ENCODE measurements at places on chromosomes 16 and 17. TPM values are rescaled to one million over a fixed set of nuclear protein-coding genes. Genes with fewer than 3 reads are reported as not detected.

- DNase-seq, result peak; percentile 14
Measured at GRCh38 chr16:67240506-67240905, 6.8 kb downstream of the FHOD1 start.

DNA sequence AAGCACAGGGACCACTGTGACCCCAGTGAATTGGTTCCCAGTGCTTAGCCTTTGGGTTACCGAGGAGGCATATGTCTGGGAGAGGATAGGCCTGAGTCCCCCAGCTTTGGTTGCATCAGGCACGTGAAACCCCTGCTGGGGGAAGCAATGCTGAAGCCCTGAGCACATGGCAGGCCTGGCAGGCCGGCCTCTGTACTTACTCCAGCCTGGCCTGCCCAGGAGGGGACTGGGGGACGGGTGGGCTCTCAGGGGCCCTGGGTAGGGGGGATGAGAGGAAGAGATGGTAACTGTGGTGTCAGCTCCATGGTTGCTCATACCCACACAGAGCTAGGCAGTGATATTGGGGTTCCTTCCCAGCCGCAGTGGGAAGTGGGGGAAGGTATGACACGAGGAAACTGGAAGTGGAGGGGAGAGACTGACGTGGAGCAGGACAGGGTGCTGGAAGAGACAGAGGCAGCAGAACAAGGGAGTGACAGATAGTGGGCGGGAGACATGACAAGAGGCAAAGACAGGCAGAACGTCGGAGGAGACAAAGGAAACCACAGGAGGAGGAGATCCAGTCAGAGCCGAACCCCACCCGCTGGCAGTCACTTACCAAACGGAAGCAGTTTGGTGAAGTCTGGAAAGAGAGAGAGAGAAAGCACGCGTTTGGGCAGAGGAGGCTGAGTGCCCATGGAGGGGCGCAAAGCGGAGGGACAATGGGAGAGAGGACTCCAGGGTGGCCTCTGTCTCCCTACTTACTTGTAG, 9.1 kb downstream of the TMEM208 start:
- no peak for DNase-seq

- no peak for DNase-seq
Measured at GRCh38 chr17:8490256-8491023, 54.8 kb downstream of the NDEL1 start.

DNA sequence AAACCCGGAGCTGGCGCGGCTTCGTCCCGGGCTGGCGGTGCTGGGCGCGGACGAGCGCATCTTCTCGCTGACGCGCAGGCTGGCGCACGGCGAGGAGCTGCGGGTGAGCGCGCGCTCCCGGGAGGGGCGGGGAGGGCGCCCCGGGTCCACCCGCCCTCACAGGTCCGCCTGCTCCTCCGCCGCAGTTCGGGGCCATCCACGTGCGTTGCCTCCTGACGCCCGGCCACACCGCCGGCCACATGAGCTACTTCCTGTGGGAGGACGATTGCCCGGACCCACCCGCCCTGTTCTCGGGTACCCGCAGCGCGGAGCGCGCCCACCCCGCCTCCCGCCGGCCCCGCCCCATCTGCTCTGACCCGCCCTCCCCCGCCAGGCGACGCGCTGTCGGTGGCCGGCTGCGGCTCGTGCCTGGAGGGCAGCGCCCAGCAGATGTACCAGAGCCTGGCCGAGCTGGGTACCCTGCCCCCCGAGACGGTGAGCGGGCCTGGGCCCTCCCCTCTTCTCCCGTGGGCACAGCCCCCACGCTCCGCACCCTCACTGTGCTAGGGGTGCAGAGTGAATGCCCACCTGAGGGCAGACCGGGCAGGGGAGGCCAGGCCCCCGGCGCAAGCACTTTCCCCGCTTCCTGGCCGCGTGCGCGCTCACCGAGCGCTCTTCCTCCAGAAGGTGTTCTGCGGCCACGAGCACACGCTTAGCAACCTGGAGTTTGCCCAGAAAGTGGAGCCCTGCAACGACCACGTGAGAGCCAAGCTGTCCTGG, 1.4 kb downstream of the HAGHL start:
- peak; percentile 82 for DNase-seq

- peak; percentile 40 for DNase-seq
Measured at GRCh38 chr17:78974635-78975591, 4.8 kb downstream of the LGALS3BP start.

DNA sequence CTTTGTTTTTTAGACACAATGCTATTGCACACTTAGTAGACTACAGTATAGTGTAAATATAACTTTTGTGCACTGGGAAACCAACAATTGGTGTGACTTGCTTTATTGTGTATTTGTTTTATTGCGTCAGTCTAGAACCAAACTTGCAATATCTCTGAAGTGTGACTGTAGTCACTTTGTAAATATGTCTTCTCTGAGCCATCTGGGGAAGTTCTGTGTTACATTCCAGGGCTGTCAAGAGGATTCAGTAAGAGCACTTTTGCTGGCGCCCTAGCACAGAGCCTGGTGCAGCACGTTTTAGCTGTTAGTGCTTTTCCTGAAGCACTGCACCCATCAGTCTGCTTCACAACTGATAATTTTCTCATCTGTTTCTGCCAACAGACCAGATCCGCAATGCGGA, 73.2 kb downstream of the NT5M start:
- no peak for DNase-seq

DNA sequence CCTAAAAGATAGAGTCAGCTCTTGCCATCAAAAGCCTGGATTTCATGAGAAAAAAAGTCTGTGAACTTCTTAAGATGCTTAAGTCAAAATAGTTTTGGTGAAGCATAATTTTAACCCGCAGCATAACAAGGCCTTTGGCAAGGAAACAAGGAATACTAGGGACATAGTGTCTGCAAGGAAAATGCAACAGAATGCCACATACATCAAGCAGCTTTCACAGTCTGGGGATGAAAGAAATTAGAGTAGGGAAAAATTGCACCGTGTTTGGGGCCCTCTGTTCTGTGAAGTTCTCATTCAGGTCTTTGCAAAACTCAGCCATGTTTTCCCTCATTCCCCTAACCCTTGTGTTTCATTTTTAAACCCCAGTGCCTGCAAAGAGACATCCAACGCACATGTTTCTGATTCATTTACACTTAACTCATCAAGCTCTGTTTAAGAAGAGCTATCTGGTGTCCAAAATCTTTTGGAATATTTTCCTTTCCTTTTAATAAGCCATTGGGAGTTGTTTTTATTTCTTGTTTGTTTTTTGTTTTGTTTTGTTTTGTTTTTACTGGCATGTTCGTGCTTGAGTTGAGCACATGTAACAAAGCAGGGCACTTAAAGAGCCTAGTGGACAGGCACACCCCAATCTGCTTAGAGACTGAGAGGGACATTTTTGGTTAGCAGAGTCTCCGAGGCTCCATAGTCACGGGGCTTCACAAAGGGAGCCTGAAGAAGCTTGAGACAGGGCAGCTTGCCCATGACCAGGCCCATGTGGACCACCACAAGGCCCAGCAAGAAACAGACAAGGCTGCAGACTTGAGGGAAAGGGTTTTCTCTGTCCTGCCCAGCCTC, 116.5 kb downstream of the ANKFN1 start:
- no peak for DNase-seq

GRCh38 chr17:35942588-35943186, 826 bp downstream of the LYZL6 start:
- no peak for DNase-seq

- no peak for DNase-seq
Measured at GRCh38 chr17:69539274-69539673, 124.8 kb downstream of the MAP2K6 start.

- DNase-seq, result no peak
Measured at GRCh38 chr17:73553311-73553710, 90.9 kb downstream of the SDK2 start.

DNA sequence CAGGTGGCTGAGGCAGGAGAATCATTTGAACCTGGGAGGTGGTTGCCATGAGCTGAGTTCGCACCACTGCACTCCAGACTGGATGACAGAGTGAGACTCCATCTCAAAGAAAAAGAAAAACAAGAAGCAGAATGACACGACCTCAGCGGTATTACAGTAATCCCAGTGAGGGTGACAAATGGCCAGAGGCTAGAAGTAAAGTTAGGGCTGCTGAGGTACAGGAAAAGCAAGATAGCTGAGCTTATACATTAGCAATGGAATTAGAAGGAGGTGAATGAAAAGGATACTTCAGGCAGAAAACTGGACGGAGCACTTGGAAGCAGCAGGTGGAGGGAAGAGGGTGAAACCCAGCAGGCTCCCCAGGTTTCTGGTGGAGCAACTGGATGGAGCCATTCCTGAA, 26.1 kb upstream of the AMZ2 start:
- DNase-seq, result no peak

GRCh38 chr16:88130681-88131080, 179.4 kb downstream of the BANP start:
- no peak for DNase-seq

DNA sequence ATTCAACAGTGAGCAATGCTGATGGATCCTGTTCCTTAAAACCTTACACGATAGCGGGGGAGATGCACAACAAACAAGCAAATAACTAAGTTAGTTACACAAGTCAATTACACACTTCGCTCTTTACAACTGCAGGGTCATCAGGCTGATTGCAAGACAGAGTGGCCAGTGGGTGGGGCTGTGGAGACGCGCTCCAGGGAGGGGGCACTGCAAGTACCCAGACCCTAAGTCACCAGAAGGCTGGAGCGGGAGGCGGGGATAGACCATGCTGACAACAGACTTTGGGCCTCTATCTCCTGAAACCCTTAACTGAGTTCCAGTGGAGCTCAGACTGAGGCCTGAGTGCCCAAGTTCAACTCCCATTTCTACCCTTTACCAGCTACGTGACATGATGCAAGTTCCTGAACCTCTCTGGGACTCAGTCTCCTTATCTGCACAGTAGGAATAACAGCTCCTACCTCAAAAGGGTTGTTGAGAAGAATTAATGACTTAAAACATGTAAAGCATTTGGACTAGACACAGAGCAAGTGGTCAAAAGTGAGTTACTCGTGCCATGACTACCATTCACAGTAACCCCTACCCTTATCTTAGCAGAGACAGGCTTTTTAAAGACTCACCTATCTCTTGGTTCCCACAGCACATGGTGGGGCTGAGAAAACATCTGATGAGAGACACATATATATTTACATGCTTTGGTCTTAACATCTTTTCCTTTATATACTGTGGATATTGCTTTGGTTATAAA, 10.4 kb downstream of the CPPED1 start:
- no peak for DNase-seq

DNA sequence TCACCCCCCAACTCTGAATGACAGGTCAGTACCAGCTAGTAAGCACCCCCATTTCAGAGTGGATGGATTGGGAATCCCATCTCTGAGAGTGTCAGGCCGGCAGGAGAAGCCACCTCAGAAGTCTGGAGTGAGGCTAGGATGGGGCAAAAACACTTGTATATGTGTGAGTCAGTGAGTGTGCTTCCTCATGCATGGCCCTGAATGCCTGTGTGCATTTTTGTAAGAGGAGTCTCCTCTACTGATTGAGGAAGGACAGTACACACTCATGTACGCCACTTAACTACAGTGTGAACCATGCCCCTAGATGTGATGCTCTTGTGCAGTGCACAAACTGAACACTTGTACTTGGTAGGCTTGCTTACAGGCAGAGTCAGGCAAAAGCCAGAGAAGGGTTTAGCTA, 22.3 kb upstream of the NAGS start:
- no peak for DNase-seq

DNA sequence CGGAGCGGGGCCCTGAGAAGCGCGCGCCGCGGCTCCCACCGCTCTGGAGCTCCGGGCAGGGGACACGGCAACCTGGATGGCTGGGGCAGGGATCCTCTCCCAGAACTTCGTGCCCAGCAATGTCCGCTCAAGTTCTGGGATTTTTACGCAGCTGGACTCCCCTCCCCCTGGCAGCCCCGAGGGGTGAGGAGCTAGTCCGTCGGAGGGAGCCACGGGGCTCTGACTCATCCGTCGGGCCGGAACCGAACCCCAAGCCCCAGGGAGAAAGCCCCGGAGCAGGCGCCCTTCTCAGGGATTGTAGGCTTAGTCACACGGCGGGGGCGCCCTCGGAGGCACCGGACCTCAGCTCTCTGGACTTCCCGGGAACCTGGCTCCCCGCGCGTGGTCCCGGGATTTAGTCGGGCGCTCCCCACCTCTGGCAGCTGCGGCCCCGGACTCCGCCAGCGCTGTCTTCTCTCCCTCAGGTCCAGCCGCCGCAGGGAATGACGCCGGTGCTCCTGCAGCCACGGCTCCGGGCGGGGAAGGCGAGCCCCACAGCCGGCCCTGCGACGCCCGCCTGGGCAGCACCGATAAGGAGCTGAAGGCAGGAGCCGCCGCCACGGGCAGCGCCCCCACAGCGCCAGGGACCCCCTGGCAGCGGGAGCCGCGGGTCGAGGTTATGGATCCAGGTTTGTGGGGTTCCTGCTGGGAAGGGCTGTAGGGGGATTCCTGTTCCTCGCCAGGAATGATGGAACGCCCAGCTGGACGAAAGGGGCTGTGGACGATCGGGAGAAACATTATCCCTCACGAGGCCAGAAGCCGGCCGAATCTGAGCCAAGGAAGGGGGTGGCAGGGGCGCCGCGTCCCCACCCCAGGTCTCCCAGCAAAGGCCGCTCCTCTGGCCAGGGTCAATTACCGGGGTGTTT, 830 bp downstream of the SPHK1 start:
- DNase-seq, result no peak

GRCh38 chr16:2535625-2536013, 2.2 kb upstream of the PDPK1 start:
- peak; percentile 0 for DNase-seq

- DNase-seq, result no peak
Measured at GRCh38 chr17:44091200-44091997, 20.9 kb downstream of the G6PC3 start.

DNA sequence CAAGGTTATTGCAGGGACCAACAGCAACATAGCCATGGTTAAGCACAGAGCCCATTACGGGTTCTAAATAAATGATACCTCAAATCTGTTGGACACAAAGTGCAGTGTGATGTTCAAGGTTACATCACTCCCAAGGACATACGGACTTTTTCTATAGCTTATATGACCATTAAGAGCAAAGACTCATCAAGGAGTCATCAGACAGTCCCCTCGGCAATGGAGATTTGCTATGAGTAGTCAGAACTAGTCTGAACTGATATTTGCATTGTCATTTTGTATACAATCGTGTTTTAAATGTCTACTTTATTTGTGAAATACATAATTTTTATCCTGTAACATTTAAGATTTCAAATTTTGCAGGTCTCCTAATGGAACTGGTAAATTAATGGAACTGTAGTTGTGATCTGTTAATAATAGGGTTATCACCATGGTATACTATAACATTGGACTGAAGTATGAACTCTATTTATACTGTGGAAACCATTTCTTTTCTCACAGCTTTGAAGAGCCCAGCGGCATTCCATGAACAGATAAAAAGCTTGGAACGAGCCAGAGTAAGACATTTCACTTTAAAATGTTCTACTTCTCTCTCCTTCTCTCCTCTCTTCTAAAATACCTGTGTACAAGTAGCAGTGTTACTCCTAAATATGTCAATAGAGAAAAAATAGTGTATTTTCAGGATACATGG, 140.9 kb downstream of the MRTFB start:
- DNase-seq, result no peak

GP1BA gene
- not detected for total RNA-seq

KRT39 gene
- not detected for total RNA-seq

TP53TG3F gene
- not detected for total RNA-seq

NPIPA2 gene
- total RNA-seq, result not detected

TBC1D26 gene
- not detected for total RNA-seq

SETD1A gene
- 7.7 TPM for total RNA-seq

CFAP119 gene
- total RNA-seq, result 23.4 TPM

NOG gene
- not detected for total RNA-seq

VAMP2 gene
- total RNA-seq, result 5.8 TPM

HOXB1 gene
- not detected for total RNA-seq

TLCD2 gene
- 0.97 TPM for total RNA-seq

WDR81 gene
- total RNA-seq, result 39.2 TPM

SLC5A10 gene
- not detected for total RNA-seq

EVI2B gene
- total RNA-seq, result not detected

GJD3 gene
- not detected for total RNA-seq

SOX8 gene
- total RNA-seq, result 0.61 TPM

CDH5 gene
- not detected for total RNA-seq
